Thymus (tissue), 14 donors: ENCODE measurements at places on chromosomes 7 and 10.

- H3K27me3 ChIP-seq = no peaks in the 10 kb centered on the region
- DNase-seq = no peak
- no peak overlapping the region for H3K27ac ChIP-seq
- no peaks in the 10 kb centered on the region for H3K36me3 ChIP-seq
- peaks cover 3% of the 10 kb centered on the region for H3K4me1 ChIP-seq
These were observed 77.8 kb upstream of the ATP6V0A4 start for GRCh38 chr7:138875794-138876193.

- peak overlapping the region; percentile 27 for H3K4me3 ChIP-seq
- H3K4me1 ChIP-seq = peaks cover 41% of the 10 kb centered on the region
- H3K36me3 ChIP-seq = no peaks in the 10 kb centered on the region
- peak overlapping the region; percentile 61 for H3K27ac ChIP-seq
- H3K27me3 ChIP-seq = peaks cover 63% of the 10 kb centered on the region
These were observed 739 bp upstream of the MEST start for GRCh38 chr7:130490888-130491804.

- H3K4me3 ChIP-seq = no peak overlapping the region
- no peaks in the 10 kb centered on the region for H3K27me3 ChIP-seq
- DNase-seq = no peak
These were observed 14.4 kb downstream of the CDC14C start for GRCh38 chr7:48938539-48939295.

GRCh38 chr7:157664034-157664433 is 327.2 kb downstream of the DNAJB6 start:
- no peak for DNase-seq
- no peaks in the 10 kb centered on the region for H3K36me3 ChIP-seq
- H3K4me1 ChIP-seq = peaks cover 40% of the 10 kb centered on the region
- no peak overlapping the region for H3K27ac ChIP-seq

GRCh38 chr7:127034186-127034806 is 218.4 kb downstream of the GRM8 start:
- H3K27me3 ChIP-seq = no peaks in the 10 kb centered on the region
- no peak for DNase-seq
- H3K4me3 ChIP-seq = no peak overlapping the region
- no peaks in the 10 kb centered on the region for H3K36me3 ChIP-seq
- no peak overlapping the region for H3K27ac ChIP-seq

DNA sequence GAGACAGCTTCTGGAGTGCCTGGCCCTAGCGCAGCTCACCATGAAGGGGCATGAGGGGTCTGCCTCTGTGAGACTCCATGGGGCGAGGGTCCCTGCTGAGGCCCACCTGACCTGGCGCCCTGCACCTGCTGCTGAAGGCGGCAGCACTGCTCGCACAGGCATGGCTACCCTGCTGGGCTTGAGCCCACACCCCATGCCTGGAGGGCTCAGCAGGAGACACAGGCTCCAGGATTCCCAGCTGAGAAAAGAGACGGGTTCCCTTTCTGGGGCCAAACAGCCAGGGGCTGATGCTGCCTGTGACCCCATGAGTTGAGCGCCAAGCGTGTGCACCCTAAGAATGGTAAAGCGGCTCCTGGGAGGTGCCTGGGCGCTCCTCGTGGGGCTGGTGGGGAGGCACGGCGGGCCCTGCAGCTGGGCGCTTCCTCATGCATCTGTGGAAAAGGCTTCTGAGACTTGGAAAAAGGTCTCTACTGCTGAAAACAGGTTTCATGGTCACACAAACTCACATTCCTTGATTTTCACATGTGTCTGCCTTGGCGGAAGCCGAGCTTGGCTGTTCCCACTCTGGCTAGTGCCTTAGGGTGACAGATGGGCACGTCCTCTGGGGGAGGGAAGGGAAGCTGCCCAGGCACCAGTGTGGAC is 233.4 kb downstream of the ZMYND11 start:
- no peak overlapping the region for H3K4me3 ChIP-seq
- peak overlapping the region; percentile 76 for H3K27ac ChIP-seq
- H3K4me1 ChIP-seq = peaks cover 14% of the 10 kb centered on the region
- DNase-seq = no peak
- no peaks in the 10 kb centered on the region for H3K27me3 ChIP-seq
- H3K36me3 ChIP-seq = peaks cover 2% of the 10 kb centered on the region

DNA sequence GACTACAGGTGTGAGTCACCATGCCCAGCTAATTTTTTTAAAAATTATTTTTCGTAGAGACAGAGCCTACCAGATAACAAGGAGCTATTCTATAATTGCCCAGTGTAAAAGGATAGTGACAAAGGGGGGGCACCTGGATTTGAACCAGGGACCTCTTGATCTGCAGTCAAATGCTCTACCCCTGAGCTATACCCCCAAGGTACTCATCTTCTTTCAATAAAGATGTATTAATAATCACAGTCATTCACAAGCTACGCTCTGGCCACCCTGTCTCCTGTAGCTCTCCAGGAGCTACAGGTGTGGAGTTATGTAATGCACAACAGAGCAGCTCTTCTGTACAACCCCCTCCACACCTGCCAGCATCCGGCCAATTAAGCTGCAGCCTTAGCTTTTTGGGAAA is 83.5 kb downstream of the ZNF777 start:
- DNase-seq = no peak
- H3K27me3 ChIP-seq = no peaks in the 10 kb centered on the region
- H3K27ac ChIP-seq = no peak overlapping the region
- H3K36me3 ChIP-seq = no peaks in the 10 kb centered on the region
- no peak overlapping the region for H3K4me3 ChIP-seq

- no peak overlapping the region for H3K4me3 ChIP-seq
- no peak for DNase-seq
- H3K4me1 ChIP-seq = no peaks in the 10 kb centered on the region
These were observed 28.0 kb downstream of the CHST12 start for GRCh38 chr7:2431260-2431867.

GRCh38 chr7:5574770-5575269 is 151.2 kb upstream of the TNRC18 start:
- no peak overlapping the region for H3K27ac ChIP-seq
- peaks cover 5% of the 10 kb centered on the region for H3K4me1 ChIP-seq
- no peaks in the 10 kb centered on the region for H3K36me3 ChIP-seq
- peaks cover 15% of the 10 kb centered on the region for H3K27me3 ChIP-seq
- no peak overlapping the region for H3K4me3 ChIP-seq
- no peak for DNase-seq

GRCh38 chr10:131723297-131724168 is 177.3 kb upstream of the PPP2R2D start:
- H3K4me3 ChIP-seq = no peak overlapping the region
- DNase-seq = no peak
- no peak overlapping the region for H3K27ac ChIP-seq
- no peaks in the 10 kb centered on the region for H3K4me1 ChIP-seq
- no peaks in the 10 kb centered on the region for H3K27me3 ChIP-seq

- no peak overlapping the region for H3K27ac ChIP-seq
- no peak overlapping the region for H3K4me3 ChIP-seq
- H3K36me3 ChIP-seq = no peaks in the 10 kb centered on the region
- DNase-seq = no peak
These were observed 160.8 kb downstream of the CREB5 start for GRCh38 chr7:28573059-28573553.

- peaks cover 26% of the 10 kb centered on the region for H3K36me3 ChIP-seq
- H3K27me3 ChIP-seq = no peaks in the 10 kb centered on the region
- H3K4me1 ChIP-seq = peaks cover 9% of the 10 kb centered on the region
- no peak for DNase-seq
- H3K27ac ChIP-seq = peak overlapping the region; percentile 100
- peak overlapping the region; percentile 100 for H3K4me3 ChIP-seq
These were observed 1.8 kb downstream of the HNRNPA2B1 start for GRCh38 chr7:26198781-26199169.

DNA sequence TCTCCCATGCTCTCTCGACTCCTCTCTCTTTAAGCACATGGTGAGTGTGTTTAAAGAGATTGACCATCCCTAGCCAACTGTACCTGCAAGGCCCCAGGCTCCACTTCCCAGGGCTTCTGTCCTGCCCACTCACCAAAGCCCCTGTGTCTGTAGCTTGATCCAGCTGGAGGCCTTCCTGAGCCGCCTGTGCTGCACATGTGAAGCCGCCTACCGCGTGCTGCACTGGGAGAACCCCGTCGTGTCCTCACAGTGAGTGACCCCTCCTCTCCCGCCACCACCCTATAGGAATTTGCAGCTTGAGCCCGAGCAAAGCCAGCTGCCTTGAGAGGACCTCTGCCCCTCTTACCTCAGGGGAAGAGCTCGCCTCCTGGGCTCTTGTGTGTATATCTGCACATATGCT is 11.2 kb downstream of the ZFYVE27 start:
- no peak for DNase-seq
- H3K27me3 ChIP-seq = no peaks in the 10 kb centered on the region
- no peak overlapping the region for H3K4me3 ChIP-seq
- H3K27ac ChIP-seq = no peak overlapping the region
- H3K36me3 ChIP-seq = peaks cover 89% of the 10 kb centered on the region

DNA sequence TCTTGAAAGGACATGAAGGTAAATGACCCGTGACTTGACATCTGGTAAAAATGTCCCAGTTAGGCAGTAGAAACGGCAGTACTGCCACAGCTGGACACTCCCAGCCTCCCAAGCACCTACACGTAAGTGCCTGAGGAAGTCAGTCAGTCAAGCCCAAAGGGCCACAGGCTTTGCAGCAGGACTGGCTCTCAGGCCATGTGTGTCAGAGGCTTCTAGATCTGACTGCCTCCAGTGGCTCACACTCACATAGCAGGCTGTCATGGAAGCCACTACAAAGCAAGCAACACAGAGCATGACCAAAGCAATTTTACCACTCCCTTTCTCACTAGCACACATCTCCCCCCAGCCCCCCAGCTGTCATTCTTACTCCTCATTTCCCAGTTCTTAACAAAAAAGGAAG is 17.8 kb upstream of the CCNJ start:
- H3K4me3 ChIP-seq = no peak overlapping the region
- no peaks in the 10 kb centered on the region for H3K36me3 ChIP-seq
- DNase-seq = no peak
- H3K27me3 ChIP-seq = no peaks in the 10 kb centered on the region
- no peaks in the 10 kb centered on the region for H3K4me1 ChIP-seq

GRCh38 chr7:36654436-36654835 is 69.9 kb downstream of the AOAH start:
- no peak for DNase-seq

GRCh38 chr7:33982425-33982786 is 77.1 kb downstream of the BMPER start:
- no peak overlapping the region for H3K27ac ChIP-seq
- no peak for DNase-seq

- no peak for DNase-seq
- H3K4me3 ChIP-seq = peak overlapping the region; percentile 90
- no peaks in the 10 kb centered on the region for H3K36me3 ChIP-seq
- peaks cover 4% of the 10 kb centered on the region for H3K4me1 ChIP-seq
- no peaks in the 10 kb centered on the region for H3K27me3 ChIP-seq
These were observed 1.9 kb upstream of the SGMS1 start for GRCh38 chr10:50625649-50626132.

DNA sequence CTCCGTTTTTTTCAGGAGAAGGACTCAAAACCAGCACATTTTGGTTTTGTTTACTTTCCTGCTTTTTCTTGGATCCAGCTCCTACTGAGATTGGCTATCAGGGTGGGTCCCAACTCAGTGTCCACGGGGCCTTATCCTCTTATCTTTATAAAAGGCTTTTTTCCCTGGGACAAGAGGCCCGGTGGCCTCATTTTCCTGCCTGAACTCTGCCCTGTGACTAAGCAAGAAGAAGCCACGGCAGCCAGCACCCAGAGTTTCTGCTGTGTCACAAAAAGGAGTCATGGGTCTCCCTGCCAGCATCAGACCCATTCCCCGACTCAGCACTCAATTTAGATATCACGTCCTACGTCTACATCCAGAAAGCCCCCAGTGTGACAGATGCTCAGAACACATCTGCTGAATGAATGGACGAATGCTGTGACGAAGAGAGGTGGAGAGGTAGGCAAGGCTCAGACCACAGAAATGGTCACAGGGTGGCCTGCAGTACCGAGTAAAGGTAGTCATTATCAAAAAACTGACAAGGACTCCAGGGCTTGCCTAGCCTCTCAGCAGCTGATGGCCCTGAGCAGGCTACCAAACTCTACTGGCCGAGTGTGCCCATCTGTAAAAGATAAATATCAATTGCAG is 16.7 kb downstream of the DLG5 start:
- no peaks in the 10 kb centered on the region for H3K4me1 ChIP-seq
- H3K27me3 ChIP-seq = no peaks in the 10 kb centered on the region
- no peak overlapping the region for H3K4me3 ChIP-seq
- no peak for DNase-seq
- H3K27ac ChIP-seq = no peak overlapping the region

- H3K27me3 ChIP-seq = no peaks in the 10 kb centered on the region
- DNase-seq = peak; percentile 51
- peaks cover 32% of the 10 kb centered on the region for H3K36me3 ChIP-seq
- H3K4me3 ChIP-seq = peak overlapping the region; percentile 94
These were observed 494 bp downstream of the REPIN1 start for GRCh38 chr7:150368884-150369747.

GRCh38 chr7:84720456-84721097 is 466.3 kb downstream of the SEMA3D start:
- no peak for DNase-seq
- no peak overlapping the region for H3K27ac ChIP-seq
- no peaks in the 10 kb centered on the region for H3K4me1 ChIP-seq
- no peak overlapping the region for H3K4me3 ChIP-seq
- H3K27me3 ChIP-seq = no peaks in the 10 kb centered on the region
- H3K36me3 ChIP-seq = no peaks in the 10 kb centered on the region

DNA sequence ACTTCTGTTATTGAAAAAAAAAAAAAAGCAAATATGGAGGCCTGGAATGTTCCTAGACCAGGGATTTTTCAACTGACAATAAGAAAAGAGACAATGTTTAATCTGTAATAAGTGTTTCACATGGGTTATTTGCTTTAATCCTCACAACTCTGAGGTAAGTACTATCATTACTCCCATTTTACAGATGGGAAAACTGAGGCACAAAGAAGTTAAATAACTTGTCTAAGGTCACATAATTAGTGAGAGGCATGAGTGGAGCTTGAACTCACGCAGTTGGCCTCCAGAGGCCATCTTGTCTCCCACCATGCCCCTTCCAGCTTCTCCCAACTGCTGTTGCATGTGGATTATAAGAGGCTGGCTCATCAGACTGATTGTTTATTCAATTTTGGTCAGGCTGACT is 36.6 kb upstream of the CREB5 start:
- no peaks in the 10 kb centered on the region for H3K36me3 ChIP-seq
- no peak overlapping the region for H3K4me3 ChIP-seq
- no peak for DNase-seq
- no peak overlapping the region for H3K27ac ChIP-seq
- no peaks in the 10 kb centered on the region for H3K27me3 ChIP-seq
